Activated naive CD4-positive, alpha-beta T cell treated with Interleukin-2 at 50 U/mL for 16 hours (primary cell): ENCODE measurements at places on chromosomes 13 and 19.

DNA sequence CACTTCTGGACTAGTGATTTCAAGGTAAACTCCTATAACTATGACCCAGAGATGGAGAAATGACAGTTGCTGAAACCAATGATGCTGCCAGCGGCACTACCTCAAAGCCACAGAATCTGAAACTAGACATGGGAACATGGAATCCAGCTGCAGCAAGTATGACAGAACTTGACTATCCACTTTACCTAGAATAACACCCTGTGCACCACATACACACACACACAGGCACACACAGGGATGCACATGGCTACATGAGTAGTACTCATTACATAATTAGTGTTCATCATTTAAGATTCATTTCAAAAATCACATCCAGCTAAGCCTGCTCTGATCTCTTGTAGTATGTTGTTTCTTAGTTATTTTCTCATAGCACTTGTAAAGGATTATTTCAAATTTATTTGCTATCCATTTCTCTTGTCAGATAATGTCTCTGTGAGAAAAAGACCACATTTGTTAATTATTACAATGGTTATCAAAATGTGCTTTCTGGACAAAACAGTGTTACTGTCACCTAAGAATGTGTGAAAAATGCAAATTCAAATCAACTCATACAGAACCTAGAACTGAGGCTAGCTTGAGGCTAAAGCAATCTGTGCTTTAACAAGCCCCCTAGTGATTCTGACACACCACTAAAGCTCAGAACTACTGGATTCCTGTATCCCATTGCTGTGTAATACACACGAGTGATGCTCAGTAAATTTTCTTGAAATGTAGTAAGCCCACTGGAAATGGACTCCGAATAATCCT lies 59.4 kb downstream of the WTIP start:
- no peak for DNase-seq

DNA sequence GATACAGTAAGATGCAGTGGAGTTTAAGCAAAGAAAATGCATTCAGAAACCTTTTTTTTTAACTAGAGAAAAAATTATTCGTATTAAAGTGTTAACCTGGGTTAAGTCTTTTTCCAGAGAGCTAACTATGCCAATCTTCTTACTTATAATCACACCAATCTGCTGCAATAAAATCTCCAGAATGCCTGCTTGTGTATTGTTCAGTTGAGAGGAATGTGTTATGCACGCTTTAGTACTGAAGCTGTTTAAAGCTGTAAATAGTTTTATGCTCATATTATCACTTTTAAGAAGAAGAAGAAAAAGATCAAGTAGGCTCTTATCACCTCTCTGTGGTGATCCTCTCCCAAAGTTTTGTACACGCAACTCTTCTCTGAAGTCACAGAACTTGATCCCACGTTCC lies 528.7 kb downstream of the RFC3 start:
- DNase-seq: no peak

DNA sequence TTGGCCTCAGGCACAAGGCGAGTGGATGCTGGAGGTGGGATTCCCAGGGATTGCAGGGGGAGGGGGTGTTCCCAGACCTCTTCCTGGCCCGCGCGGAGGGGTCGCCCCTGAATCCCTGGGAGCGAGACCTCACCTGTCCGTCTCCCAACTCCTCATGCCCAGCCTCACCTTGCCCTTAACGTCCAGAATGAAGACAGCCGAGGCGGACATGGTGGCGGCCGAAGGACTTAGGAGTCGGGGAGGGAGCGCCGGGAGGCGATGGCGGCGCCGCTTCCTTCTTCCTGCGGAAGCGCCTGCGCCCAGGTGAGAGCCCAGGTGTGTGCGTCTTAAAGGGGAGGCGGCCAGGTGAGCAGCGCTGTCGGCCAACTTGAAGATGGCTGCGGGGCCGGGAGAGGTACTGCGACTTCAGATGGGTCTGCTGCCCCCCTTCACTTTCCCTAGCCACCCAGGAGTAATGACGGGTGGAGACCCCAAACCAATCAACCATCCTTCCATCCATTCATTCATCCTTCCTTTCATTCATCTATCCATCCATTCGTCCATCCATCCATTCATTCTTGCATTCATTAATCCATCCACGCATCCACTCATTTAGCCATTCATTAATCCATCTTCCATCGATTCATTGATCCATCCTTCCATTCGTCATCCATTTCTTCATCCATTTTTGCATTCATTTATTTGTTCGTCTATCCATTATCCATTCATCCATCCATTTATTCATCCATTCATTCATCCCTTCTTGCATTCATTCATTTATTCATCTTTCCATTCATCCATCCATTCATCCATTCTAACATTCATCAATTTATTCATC lies at the start of gene AP1M2:
Gene AP1M2, minus strand, starts transcription at position 291 of the 817 bp plus-strand sequence. Its CDS starts 81 bp downstream, at position 210.
- DNase-seq: no peak

- DNase-seq: no peak
Observed at GRCh38 chr13:32852526-32852925, 163.7 kb upstream of the KL start.

DNA sequence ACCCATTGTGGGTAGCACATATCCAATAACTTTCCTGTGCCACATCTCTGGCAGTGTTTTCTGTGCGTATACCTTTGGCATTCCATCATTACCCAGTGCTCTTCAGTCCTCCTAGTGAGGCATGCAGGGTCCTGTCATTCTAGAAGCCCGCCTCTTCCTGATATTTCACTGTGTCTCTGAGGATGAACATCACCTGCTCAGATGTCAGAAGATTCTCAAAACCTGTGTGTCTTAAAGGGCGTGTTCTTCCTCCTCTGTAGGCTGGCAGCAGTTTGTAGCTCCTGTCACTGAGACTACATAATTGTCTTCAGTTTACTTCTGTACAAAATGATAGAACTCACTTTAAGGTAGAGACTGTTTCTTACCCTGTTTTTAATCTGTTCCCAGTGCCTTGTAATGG lies 56.9 kb upstream of the TEX29 start:
- DNase-seq: no peak

DNA sequence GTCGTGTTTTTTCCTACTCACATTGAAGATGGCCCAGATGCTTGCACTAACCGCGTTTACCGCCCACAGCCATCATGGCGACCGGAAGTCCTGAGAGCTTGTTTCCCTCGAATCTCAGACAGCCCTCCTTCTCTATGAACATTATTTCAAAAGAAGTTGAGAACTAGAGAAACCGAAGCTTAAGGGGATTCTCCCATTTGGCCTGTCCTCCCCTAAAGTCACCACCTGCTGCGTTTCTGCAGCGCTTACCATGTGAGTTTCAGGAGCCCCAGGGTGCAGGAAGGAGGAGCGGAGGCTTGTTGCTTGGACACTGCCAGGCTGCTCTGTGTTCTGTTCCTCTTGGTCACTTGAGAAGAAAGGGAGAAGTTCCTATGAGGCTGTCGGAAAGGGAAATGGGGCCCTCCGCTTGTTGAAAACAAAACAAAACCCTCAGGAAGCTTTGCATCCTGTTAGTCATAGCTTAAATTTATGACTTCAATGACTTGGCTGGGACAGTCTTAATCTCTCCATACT lies 6.2 kb downstream of the CARD8 start:
- DNase-seq: peak; percentile 83

DNA sequence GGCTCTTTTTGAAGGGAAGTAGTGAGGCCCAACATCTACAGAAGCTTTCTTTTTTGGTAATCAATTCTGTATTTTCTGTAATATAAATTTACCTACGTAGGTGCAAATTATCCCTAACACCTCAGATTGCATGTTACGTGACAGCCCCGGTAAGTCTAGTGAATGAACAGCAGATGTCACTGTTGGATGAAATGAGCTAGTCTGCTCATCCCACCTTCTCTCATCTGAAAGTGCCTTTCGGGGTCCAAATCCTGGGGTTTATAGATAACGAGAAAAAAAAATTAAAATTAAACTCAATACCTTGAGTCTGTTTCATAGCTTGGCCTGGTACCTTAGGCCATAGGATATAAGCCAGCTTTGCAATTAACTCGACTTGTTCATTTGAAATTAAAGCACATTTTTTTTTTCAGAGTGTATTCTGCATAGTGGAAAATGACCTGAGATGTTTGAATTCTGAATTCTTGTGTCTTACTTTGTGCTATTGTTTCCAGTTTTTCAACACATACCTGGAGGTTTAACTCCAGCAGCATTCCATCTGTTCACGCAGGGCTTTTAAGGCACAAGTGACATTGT lies 548.2 kb downstream of the GPC5 start:
- no peak for DNase-seq

DNA sequence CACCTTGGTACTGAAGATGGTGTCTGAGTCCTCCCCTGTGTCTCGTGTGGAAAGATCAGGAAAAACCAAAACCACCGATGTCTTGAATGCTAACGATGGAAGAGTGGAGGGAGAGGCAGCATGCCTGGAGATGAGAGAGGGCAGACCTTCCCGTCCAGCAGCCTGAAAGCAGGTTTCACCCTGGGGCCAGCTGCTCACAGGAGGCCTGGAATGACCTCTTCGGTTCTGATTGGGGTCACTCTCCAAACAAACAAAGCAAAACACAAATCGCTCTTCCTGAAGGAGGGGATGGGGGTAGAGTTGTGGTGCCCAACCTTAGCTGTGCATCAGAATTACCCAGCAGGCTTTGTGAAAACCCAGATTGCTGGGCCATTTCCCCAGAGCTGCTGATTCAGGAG lies 142.3 kb upstream of the SOX1 start:
- DNase-seq: no peak

GRCh38 chr19:15288146-15288963 lies 44.0 kb downstream of the BRD4 start:
- DNase-seq: no peak

DNA sequence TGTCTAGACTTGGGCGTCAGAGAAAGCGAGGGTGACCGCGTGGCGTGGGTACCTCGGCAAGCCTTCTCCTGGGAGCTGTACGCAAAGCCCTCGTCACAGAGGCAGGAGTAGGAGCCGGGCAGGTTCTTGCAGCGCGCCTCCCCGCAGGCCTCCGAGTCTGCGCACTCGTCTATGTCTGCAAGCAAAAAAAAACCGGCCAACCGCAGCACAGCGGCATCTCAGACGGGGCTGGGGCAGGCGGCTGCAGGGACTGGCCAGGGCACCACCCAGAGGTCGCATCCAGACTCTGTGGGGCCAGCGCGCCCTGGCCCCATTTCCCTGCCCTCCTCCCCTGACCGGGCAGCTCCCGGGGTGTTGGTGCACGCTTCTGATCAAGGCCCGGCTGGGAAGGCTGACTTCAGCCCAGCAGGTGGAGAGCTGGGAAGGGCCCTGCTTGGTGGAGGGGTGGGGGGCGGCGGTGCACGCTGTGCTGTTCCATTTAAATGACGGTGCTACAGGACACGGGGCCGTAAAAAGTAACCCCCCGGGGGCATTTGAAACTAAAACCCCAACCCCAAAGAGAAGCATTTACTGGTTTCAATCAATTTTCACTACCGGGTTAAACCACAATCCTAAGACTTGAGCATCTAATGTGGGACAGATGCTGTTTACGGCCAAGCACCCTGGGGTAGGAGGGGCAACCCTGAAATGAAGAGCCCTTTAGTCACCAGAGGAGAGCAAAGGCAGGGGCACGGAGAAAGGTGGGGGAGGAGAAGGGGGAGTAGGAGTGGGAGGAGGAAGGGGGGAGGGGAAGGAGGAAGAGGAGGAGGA lies 28.2 kb downstream of the GAS6 start:
- DNase-seq: no peak

- DNase-seq: no peak
Observed at GRCh38 chr19:42178791-42179674, 38.4 kb downstream of the DEDD2 start.

DNA sequence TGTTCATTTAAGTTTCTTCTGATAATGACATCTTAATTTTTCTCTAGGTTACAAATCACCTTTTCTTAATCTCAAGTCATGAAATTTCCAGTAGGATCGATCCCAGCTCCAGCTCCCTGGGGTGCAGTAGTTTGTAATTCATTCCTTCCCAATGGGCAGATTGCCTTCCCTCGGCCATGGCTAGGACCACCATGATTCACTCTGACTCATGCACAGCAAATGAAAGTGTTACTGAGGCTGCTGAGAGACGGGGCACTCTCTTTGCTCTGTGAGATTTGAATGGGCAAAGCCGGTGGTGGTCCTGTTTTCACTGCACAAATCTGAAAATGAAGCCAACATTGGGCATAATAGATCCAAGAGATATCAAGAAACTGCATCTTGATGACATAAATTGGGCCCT lies 202.8 kb upstream of the IRS2 start:
- no peak for DNase-seq

DNA sequence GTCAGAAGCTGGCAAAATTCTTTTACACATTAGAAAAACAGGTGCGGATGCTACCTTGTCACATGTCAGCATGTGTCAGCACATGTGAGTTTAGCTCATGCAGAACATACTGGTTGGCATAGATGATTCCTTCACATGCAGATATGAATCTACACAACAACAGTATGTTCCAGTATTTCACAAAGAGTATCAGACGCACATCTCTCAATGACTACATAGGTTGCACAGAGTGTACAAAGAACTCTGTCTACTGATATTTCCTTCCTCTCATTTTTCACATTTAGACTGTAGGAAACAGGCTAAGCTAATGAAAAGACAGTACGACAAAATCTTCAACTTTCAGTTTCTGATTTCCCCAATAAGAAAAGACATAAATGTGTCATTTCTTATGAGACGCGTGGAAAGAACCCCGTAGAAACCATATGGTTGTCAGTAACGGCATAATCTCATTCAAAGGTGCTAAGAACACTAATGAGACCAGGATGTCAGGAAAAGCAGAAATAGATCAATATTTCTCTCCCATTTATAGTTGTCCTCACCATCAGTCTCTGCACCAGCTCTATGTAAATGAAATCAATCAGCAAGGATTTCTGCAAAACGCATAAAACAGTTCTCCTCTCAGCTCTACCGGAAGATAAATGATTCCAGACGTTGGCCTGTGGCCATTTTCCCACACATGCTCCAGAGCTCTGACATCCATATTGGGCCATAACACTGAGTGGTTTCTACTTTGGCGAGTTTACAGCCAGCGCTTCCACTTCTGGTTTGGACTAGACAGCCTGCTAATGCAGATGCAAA lies 81.2 kb downstream of the STARD13 start:
- no peak for DNase-seq

GRCh38 chr13:95258098-95258497 lies 43.2 kb downstream of the ABCC4 start:
- no peak for DNase-seq

DNA sequence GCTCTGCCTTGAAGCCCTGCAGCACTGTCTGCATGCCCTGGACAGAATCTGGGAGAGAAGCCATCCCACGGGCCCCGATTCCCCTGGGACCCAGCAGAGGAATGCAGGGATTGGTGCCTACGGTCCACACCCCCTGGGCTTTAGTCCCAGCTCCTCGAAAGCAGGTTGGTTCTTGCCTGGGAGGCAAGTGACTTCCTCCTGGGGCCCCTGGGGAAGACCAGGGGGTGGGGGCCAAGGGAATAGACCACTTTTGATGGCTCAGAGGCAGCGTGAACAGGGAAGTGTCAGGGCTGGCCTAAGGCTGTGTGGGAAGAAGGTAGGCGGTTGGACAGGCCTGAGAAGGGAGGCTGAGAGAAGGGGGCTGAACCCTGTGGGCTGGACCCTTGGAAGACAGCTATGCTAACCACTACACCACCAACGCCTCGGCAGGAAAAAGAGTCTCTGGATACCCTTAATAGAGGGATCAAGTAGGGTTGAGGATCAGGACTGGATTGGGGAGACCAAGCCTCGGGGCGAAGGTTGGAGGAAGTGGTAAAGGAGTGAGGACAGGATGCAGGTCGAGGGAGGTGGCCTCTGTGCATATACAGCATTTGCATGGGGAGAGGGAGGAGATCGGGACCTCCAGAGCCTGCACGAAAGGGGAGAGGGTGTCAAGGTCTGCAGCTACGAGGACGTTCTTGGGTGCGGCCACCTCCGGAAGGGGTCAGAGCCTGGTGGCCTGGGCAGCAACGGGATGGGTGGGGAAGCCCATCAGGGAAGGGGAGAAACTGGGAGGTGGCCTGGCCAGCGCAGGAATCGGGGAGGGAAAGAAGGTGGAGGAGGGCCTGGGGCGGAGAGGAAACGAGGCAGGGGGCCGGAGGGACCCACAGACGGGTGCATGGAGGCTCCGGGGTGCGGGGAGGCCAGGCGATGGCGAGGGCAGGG lies 709 bp downstream of the DPP9 start:
- peak; percentile 5 for DNase-seq
